ENCODE measurements at places on chromosomes 5 and 9.

DNA sequence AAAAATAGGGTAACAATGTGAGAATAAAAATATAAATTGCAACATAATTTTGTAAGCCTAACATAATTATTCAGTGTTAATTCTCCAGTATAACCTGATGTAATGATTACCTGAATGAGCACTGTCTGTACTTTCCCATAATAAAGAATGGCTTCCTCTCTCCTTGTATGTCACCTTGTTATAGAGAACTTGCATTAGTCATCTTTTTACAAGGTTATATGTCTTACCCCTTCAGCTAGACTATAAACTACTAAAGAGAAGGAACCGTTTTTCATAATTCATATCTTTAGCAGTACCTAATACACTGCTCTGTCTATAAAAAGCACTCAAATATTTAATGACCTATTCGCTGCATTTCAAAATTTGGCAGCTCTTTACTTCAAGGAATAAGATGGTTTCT lies 19.8 kb downstream of the STRBP start:
- no peak for DNase-seq

GRCh38 chr9:126705767-126706697 lies 92.3 kb downstream of the LMX1B start:
- DNase-seq = peak; percentile 16

- no peak for DNase-seq
These were observed 615.7 kb upstream of the MEF2C start for GRCh38 chr5:89498699-89499098.

- DNase-seq = peak; percentile 8
These were observed 55.0 kb downstream of the ECPAS start for GRCh38 chr9:111429175-111429574.

DNA sequence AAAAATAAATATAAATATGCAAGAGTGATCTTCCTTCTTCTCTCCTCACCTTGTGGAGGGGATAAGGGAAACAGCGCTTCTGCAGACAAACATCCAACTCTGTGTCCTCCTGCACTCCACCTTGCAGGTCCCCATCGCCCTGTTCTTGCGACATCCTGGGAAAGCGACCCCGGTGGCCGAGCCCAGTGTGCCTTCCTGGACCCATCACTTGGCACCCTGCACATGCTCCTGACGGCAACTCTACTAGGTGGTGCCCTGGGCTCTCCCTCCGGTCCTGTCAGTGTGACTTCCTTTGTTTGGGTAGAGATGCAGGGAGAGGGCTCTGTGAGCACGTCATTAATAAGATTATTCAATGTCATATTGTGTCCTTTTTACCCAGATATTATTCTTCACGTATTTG lies 266.0 kb upstream of the ADAMTS16 start:
- no peak for DNase-seq

- no peak for DNase-seq
These were observed at the start of gene LHX3 for GRCh38 chr9:136204838-136205706. LHX3 (minus strand) TSS chr9:136205128; CDS start chr9:136205012, 116 bp downstream.

DNA sequence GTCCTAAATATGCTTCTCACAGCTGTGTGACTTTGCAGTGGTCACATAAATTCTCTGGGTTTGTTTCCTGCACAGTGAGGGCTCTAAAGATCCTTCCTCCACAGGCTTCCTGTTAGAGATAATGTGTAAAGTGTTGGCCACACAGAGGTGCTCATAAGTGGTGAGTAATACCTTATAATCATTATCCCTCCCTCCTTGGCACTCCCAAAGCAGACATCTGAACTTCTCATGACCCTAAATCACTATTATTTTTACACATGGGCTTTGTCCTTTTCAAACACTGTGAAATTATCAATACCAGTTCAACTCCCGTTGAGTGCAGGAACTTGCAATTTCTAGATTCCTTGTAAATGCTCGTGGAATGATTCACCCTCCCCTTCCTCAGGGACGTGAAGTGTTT lies 100.2 kb downstream of the BRINP1 start:
- no peak for DNase-seq

GRCh38 chr5:125002727-125003598 lies 256.5 kb upstream of the ZNF608 start:
- no peak for DNase-seq

DNA sequence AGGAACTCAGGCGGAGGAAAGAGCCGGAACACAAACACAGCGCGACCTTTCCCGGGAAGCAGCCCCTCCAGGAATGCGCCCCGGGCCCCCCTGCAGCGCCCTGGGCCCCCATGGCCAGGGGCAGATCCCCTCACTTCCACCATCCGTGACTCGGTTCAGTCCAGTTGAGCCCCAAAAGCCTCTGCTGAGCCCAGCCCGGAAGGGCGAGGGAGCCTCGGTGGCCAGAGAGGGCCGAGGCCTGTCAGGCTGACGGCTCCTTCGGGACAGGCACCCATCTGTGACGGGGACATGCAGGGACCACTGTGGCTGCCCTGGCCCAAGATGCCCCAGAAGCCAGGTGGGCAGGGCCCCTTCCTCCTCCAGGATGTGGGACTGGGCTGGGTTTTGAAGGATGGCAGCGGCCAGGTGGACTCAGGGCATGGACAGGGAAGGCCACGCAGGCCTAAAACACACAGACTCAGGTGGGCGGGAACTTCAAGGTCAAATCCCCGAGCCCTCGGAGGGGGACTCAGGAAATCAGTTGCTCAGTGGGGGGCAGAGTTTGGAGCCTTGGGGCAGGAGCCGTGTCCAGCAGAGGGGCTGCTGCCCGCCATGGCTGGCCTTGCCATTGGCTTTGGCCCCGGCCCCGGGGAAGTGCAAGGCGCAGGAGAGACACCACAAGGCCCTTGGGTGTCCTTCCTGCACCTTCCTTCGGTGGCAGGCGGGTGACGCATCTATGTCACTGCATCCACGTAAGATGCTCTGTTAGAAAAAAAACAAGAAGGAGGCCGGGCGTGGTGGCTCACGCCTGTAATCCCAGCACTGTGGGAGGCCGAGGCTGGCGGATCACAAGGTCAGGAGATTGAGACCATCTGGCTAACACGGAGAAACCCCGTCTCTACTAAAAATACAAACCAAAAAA lies 29.7 kb upstream of the ABO start:
- no peak for DNase-seq

DNA sequence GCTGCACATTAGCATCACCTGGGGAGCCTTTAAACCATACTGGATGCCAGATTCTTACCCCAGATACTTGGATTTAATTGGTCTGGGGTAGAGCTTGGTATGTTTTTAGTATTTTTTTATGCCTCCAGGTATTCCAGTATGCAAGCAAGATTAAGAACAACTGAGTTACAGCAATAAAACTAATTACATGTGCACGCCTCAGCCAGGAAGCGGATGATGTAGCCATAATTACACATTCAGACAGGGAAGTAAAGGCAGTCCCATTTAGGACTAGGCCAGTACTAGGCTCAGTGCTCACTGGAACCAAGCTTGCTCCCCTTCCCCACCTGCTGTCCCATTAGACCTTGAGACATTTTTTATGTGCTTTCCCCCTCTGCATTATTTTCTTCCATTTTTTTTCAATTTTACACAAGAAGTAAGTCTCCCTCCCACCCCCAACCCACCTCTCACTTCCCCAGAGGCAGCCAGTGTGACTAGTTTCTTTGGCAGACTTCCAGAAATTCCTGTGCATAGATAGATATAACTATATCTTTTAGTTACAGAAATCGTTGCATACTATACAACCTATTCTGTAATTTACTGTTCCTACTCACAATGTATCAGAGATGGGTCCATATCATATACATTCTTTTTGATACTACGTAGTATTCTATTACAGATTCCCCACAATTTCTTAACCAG lies 7.1 kb upstream of the GNAQ start:
- DNase-seq = no peak

- DNase-seq = no peak
These were observed 13.5 kb downstream of the GALNT10 start for GRCh38 chr5:154203798-154204578.

- DNase-seq = no peak
These were observed 125.5 kb upstream of the DAP start for GRCh38 chr5:10886497-10886896.

GRCh38 chr5:1967736-1968135 lies 85.0 kb upstream of the IRX4 start:
- DNase-seq = no peak

- no peak for DNase-seq
These were observed 224.4 kb downstream of the TENT4A start for GRCh38 chr5:6937677-6938076.

DNA sequence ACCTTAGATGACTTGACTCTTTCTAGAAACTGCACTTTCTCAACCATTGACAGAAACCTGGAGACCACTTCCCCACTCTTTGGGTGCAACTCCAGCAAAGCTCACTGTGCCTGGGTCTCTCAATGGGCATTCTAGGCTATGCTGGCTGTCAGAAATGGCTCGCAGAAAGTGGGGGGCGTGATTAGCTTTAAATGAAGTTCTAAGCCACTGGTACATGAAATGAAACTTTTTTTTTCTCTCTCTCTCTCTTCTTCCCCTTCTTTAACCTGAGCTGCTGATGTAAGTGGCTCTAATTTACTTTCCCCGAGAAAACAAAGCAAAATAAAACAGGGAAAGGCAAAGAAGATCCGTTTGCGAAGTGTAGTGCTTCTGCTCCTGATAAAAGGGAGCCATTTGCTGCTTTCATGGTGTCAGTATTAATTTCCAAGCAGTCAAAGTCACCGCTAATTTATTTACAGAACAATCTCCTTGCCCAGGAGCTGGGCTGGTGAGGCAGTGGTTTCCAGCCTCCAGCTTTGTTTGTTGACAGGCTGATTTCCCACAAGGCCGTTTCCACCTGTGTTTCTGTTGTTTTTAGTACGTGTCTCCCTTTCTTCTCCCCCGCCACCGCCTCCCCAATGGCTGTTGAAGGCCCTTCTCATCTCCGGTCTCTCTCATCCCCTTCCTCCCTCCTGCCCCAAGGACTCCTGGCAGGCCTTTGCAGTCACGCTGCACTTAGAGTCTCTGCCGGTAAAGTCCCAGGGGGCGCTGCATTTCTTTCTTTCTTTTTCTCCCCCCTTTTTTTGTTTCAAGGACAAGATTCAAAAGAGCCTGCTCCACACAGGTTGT lies 422.9 kb downstream of the EBF1 start:
- no peak for DNase-seq

GRCh38 chr9:112248722-112249121 lies 73.6 kb upstream of the SUSD1 start:
- DNase-seq = peak; percentile 47

DNA sequence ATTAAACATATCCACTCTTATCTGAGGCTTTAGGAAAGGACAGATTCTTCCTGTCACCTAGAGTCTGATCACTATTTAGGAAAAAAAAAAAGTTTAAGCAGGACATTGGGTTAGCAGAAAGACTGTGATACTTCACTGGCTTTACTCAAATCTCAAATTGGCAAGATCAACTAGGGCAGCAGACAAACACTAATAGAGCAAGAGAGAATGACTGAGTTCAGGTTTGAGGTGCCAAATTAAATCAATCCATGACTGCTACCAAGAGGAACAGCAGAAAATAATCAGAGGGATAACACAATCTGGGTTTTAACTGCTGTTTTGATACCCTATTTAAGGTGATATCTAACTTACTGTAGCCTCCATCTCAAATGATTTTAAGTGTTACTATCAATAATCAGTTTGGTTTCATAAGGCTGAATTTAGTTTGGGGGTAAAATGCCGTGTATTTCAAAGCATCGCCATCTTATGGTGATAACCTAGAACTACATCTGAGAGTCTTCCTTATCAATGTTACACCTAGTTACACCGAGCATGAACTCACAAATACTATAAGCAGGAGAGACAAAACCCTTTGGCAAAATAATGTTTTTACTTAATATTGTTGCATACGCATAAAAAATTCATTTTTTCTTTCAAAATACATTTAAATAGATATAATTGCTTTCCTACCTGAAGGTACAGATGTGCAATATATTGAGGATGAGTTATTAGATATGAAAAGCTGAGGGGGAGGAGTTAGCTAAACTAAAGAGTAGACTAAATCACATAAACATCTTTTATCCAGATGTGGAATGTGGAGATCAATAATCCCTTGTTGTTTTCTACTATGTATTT lies 286.4 kb upstream of the CDH12 start:
- no peak for DNase-seq

DNA sequence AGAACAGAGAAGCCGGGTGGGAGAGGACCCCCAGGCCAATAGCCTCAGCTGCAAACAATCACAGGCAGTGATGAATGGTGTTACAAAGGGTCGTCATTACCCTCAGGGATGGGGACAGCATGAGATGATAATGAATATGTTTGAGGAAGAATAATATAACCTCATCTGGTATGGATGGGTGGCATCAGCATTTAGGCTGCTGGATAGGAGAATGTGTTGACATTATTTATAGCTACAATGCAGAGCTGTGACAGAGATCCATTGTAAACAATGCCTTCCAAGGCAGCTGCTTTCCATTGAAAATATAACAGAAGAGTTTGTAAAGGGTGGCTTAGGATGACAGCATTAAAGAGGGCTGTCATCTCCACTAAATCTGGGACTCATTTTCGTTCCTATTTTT lies 365.5 kb downstream of the KCNN2 start:
- no peak for DNase-seq

DNA sequence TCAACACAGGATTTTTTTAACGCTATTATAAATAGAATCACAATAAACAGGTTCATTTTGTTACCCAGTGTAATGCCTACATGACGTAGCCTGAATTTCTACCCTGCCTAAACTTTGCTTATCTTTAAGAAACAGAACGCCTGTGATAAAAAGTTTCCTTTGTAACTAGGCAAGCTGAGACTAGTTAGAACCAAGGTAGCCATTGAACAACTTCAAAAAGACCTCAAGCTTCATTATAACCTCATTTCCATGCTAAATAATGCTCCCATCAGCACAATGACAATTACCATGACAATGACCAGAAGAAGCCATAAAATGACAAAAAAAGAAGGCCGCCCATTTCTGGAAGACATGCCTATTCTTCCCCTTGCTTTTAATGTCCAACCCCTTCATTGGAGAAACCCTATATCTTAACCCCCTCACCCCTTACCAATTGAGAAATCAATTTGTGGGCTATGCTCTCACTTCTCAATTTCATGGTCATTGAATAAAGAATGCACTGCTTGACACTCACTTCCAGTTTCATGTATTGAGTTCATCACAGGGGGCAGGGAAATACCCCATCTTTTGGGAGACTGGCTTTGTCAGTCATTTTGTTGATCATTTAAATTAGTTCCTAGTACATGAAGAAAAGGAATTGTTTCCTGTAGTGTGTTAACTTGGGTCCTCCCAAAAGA lies 276.8 kb downstream of the MCTP1 start:
- DNase-seq = no peak

GRCh38 chr9:133103183-133103986 lies 17.7 kb downstream of the RALGDS start:
- DNase-seq = no peak

GRCh38 chr9:68643901-68644809 lies 60.9 kb upstream of the PIP5K1B start:
- no peak for DNase-seq

DNA sequence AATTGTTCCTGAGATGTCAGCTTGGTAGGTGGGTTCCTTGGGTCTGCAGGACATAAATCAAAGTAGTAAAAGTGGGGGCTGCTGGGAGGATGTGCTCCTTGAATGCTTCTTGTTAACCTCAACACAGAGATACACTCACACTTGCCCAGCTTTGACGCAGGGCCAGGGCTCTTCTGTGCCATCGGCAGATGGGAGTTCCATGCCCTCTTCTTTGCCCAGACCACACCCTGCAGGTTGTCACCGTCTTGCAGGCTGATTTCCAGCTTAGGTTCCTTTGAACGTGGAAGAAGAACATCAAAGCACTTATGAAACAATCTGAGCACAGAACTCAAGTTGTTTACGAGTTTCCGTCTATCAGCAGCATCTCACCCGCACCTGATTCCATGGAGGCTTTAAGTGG lies 11.0 kb downstream of the DBH start:
- DNase-seq = no peak

- no peak for DNase-seq
These were observed 71.5 kb downstream of the IL6ST start for GRCh38 chr5:55923177-55923771.

GRCh38 chr5:141603923-141604717 lies 14.7 kb downstream of the DIAPH1 start:
- peak; percentile 92 for DNase-seq

All from fibroblast of the aortic adventitia (primary cell).